ENCODE measurements at places on chromosomes 13 and 19. TPM values are rescaled to one million over a fixed set of nuclear protein-coding genes. Genes with fewer than 3 reads are reported as not detected.

PCID2 gene
- 36.9 TPM for total RNA-seq

CEACAM16 gene
- total RNA-seq, result not detected

CGB3 gene
- not detected for total RNA-seq

CYP2F1 gene
- total RNA-seq, result not detected

FAM98C gene
- 22.2 TPM for total RNA-seq

CRYL1 gene
- 33.2 TPM for total RNA-seq

CCDC70 gene
- total RNA-seq, result not detected

ANGPTL8 gene
- total RNA-seq, result not detected

GDF15 gene
- 822 TPM for total RNA-seq

RXFP2 gene
- not detected for total RNA-seq

ZNF577 gene
- 4.0 TPM for total RNA-seq

ETHE1 gene
- 80.4 TPM for total RNA-seq

ATP1A3 gene
- 1.4 TPM for total RNA-seq

TGFBR3L gene
- total RNA-seq, result 0.14 TPM

VSTM1 gene
- not detected for total RNA-seq

KLK11 gene
- not detected for total RNA-seq

KRTDAP gene
- total RNA-seq, result not detected

CALR3 gene
- total RNA-seq, result not detected

PRTN3 gene
- total RNA-seq, result not detected

NCR1 gene
- total RNA-seq, result not detected

IGFL1 gene
- not detected for total RNA-seq

C19orf73 gene
- 4.6 TPM for total RNA-seq

PRR20B gene
- total RNA-seq, result not detected

APC2 gene
- total RNA-seq, result not detected

GZMM gene
- total RNA-seq, result not detected

LAIR1 gene
- 1.0 TPM for total RNA-seq

C1QTNF9B gene
- not detected for total RNA-seq

ANKRD24 gene
- 0.33 TPM for total RNA-seq

SHISA7 gene
- not detected for total RNA-seq

MYH14 gene
- total RNA-seq, result 87.8 TPM

SLC7A10 gene
- not detected for total RNA-seq

ANGPTL4 gene
- 22.4 TPM for total RNA-seq

ZNF418 gene
- total RNA-seq, result 2.6 TPM

ZNF99 gene
- total RNA-seq, result under 0.01 TPM

CYP2A7 gene
- total RNA-seq, result not detected

RNF225 gene
- not detected for total RNA-seq

ZNF524 gene
- total RNA-seq, result 35.0 TPM

RBM26 gene
- 25.6 TPM for total RNA-seq

DMRTC2 gene
- total RNA-seq, result not detected

RRAS gene
- 44.1 TPM for total RNA-seq

FNDC3A gene
- 63.6 TPM for total RNA-seq

WTIP gene
- 50.5 TPM for total RNA-seq

KLK8 gene
- 7.1 TPM for total RNA-seq

TRPM4 gene
- total RNA-seq, result 16.7 TPM

ZNF446 gene
- 13.1 TPM for total RNA-seq

S1PR5 gene
- total RNA-seq, result 0.08 TPM

BAX gene
- total RNA-seq, result 140 TPM

NLRP7 gene
- not detected for total RNA-seq

RDH8 gene
- total RNA-seq, result not detected

OR7D2 gene
- 0.41 TPM for total RNA-seq

ZNF180 gene
- total RNA-seq, result 16.6 TPM

All from kidney epithelial cell (primary cell).